IMR-90 (cell line): ENCODE measurements at places on chromosomes 13 and 19. TPM values are rescaled to one million over a fixed set of nuclear protein-coding genes. Genes with fewer than 3 reads are reported as not detected.
A peak's percentile ranks its signal among the peaks of the same experiment; 100 is the strongest.

DNA sequence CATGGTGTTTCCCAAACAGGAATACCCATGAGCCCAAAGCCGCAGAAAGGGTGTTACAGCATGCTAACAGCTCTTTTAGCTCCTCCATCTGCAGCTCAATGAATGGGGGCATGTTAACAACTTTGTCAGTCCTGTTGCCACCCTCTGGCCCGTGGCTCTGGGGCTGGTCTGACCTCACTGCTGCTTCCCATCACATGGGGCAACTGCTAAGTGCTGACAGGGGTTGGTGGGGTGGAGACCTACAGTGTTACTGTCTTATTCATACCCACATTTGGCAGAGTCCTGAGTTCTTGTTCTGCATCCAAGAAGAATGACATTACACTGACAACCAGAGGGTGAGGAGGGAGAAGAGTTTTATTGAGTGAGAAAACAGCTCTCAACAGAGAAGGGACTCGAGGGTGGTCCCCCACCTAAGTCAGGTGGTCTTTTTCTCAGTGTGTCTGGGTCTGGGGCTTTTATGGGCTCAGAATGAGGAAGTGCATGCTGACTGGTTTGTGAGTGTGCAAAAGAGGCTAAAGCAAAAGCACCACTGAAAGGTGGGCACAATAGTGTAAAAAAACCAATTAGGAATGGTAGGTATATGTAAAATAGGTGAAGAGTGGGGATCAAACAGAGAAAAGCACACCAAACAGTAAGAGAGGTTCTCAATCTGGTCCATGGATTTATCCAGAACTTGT is 1952.0 kb upstream of the PCDH20 start:
- DNase-seq, result no peak
- H3K4me1 ChIP-seq, result no peaks in the 10 kb centered on the region
- no peak overlapping the region for H3K27ac ChIP-seq
- H3K4me3 ChIP-seq, result no peak overlapping the region

The IZUMO2 gene
- not detected in 2 replicates for total RNA-seq

- peaks cover 35% of the 10 kb centered on the region for H3K36me3 ChIP-seq
- no peaks in the 10 kb centered on the region for H3K27me3 ChIP-seq
- DNase-seq, result no peak
- H3K4me1 ChIP-seq, result peaks cover 39% of the 10 kb centered on the region
- no peak overlapping the region for H3K4me3 ChIP-seq
- peak overlapping the region; percentile 87 for H3K27ac ChIP-seq
Observed at GRCh38 chr19:8460516-8461298, 15.9 kb downstream of the HNRNPM start.

The GFY gene
- not detected in 2 replicates for total RNA-seq

GRCh38 chr13:110628952-110629701 is 13.8 kb downstream of the NAXD start:
- H3K4me3 ChIP-seq, result no peak overlapping the region
- H3K27me3 ChIP-seq, result no peaks in the 10 kb centered on the region
- no peak overlapping the region for H3K27ac ChIP-seq
- H3K4me1 ChIP-seq, result peaks cover 2% of the 10 kb centered on the region; the same call in 1 of the 2 replicates
- no peak for DNase-seq
- H3K36me3 ChIP-seq, result peaks cover 43% of the 10 kb centered on the region

The ZNF772 gene
- 25.6 and 33.0 TPM in 2 replicates for total RNA-seq

DNA sequence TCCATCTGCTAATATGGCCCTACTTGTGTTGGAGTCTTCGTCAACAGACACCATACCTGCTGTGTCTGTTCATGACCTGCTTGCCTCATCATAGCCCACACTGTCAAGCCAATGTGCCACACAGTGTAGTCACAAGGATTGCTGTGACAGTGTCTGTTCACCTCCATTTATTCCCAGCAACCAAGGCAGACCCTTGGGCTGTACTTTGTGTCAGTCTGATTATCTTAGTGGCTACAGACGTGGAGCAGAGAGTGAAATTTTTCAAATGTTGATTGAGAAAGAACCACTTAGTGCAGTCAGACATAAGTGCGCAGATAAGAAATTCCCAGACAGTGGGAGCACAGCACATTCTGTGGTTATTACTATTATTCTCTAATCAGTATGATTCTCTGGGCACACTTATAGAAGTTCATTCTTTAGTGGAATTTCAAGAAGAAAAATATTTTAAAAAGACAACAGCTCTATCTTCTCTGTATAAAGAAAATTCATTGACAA is 184.6 kb downstream of the GPC6 start:
- H3K27me3 ChIP-seq, result no peaks in the 10 kb centered on the region
- H3K36me3 ChIP-seq, result no peaks in the 10 kb centered on the region
- no peak overlapping the region for H3K27ac ChIP-seq

- H3K27me3 ChIP-seq, result no peaks in the 10 kb centered on the region
- no peak for DNase-seq
- no peaks in the 10 kb centered on the region for H3K4me1 ChIP-seq
Observed at GRCh38 chr19:9729162-9729561, 39.4 kb downstream of the ZNF846 start.

GRCh38 chr19:14198384-14199376 is 7.3 kb downstream of the ADGRL1 start:
- H3K27me3 ChIP-seq, result peaks cover 10% of the 10 kb centered on the region
- H3K27ac ChIP-seq, result no peak overlapping the region
- H3K4me1 ChIP-seq, result no peaks in the 10 kb centered on the region
- H3K4me3 ChIP-seq, result no peak overlapping the region

DNA sequence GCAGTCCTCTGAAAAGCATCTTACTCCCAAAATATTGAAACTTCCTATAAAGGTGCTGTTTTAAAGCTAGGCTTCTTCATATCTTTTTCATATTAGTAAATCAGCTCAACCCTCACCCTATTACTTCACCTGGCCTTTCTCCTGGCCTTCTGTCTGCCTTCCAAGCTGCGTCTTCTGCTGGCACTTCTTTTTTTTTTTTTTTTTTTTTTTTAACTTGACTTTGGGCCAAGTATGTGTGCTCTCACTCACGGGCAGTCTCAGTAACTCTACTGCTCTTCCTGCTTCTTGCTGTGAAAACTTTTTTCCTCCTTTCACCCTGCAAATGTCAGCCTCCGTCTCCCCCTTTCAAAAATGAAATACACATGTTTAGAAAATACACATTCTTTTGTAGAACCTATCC is 41.2 kb upstream of the KCTD4 start:
- peak; percentile 53 for DNase-seq

GRCh38 chr19:58091251-58091995 is 6.6 kb downstream of the ZSCAN18 start:
- no peaks in the 10 kb centered on the region for H3K4me1 ChIP-seq
- peaks cover 21% of the 10 kb centered on the region for H3K36me3 ChIP-seq
- no peaks in the 10 kb centered on the region for H3K27me3 ChIP-seq
- no peak overlapping the region for H3K27ac ChIP-seq
- H3K4me3 ChIP-seq, result no peak overlapping the region

The KCNN4 gene
- 0.54 and 0.83 TPM in 2 replicates for total RNA-seq

The ZNF699 gene
- total RNA-seq, result 7.2 and 7.3 TPM in 2 replicates

- no peak overlapping the region for H3K4me3 ChIP-seq
- peaks cover 7% of the 10 kb centered on the region; the same call in 1 of the 2 replicates for H3K4me1 ChIP-seq
- no peaks in the 10 kb centered on the region; the same call in 1 of the 2 replicates for H3K36me3 ChIP-seq
- H3K27me3 ChIP-seq, result no peaks in the 10 kb centered on the region
Observed at GRCh38 chr13:37665420-37665819, 66.9 kb upstream of the POSTN start.

DNA sequence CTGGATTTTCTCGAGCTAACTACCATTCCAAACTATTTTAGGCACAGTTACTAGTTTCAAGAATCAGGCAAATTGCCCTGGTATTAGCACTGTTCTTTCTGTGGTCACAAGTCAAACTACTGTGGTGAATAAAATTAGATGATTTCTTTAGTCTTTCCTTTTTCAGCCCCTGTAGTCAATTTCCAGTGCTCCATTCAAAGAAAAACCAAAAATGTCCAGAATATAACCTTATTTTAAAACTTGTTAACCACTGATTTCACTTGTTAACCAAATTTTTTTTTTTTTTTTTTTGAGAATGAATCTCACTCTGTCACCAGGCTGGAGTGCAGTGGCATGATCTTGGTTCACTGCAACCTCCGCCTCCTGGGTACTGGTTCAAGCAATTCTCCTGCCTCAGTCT is 50.6 kb upstream of the USPL1 start:
- H3K27me3 ChIP-seq, result no peaks in the 10 kb centered on the region
- no peak overlapping the region for H3K4me3 ChIP-seq
- no peaks in the 10 kb centered on the region for H3K36me3 ChIP-seq
- H3K4me1 ChIP-seq, result peaks cover 2% of the 10 kb centered on the region; the same call in 1 of the 2 replicates
- H3K27ac ChIP-seq, result no peak overlapping the region

The GAPDHS gene
- not detected in 2 replicates for total RNA-seq

DNA sequence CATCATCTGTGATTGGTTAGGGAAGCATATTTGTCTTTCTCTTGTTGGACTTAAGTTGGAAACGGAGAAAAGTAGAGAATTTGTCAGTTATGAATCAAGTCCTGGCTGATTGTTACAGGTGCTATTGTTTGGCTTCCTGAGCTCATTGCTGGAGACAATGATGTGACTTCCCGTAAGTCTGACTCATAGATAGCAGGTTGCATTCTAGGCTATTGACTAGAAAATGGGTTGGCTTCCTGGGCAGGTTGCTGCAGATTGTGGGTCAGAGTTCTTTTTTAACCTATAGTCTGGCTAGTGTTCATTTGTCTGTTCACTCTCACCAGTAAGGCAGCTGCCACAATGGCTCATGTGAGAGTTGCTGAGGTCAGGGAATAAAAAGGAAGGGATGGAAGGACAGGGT is 101.5 kb downstream of the CCNA1 start:
- H3K4me3 ChIP-seq, result no peak overlapping the region
- no peak overlapping the region for H3K27ac ChIP-seq
- H3K4me1 ChIP-seq, result no peaks in the 10 kb centered on the region
- DNase-seq, result no peak
- H3K36me3 ChIP-seq, result no peaks in the 10 kb centered on the region

DNA sequence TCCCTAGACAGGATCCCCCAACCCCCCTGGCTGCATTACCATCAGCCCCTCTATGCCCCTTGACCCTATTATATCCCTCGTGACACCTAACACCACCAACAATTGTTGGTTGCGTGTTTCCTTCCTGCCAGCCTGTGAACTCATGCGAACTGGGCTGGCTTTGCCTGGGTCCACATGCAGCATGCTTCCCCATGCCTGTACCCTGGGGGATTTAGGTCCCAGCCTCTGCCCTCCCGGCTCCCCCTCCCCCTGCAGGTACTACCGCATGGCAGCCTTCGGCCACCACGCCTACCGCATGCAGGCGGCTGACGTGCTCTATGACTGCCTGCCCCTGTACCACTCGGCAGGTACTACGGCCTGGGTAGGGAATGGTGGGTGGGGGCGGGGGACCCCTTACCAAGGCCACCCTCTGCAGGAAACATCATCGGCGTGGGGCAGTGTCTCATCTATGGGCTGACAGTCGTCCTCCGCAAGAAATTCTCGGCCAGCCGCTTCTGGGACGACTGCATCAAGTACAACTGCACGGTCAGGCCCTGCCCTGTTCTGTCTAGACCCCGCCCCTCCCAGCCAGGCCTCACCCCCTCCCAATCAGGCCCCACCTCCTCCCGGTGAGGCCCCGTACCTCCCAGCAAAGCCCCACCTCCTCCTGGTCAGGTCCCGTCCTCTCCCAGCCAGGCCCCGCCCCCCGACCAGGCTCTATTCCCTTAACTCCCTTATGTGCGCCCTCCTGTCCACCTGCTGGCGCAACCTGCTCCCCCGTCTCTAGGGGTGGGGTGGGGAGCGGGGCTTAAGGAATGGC is 18.5 kb downstream of the SLC27A1 start:
- no peak overlapping the region for H3K27ac ChIP-seq
- H3K4me1 ChIP-seq, result no peaks in the 10 kb centered on the region; the same call in 1 of the 2 replicates
- no peaks in the 10 kb centered on the region for H3K27me3 ChIP-seq
- DNase-seq, result no peak

DNA sequence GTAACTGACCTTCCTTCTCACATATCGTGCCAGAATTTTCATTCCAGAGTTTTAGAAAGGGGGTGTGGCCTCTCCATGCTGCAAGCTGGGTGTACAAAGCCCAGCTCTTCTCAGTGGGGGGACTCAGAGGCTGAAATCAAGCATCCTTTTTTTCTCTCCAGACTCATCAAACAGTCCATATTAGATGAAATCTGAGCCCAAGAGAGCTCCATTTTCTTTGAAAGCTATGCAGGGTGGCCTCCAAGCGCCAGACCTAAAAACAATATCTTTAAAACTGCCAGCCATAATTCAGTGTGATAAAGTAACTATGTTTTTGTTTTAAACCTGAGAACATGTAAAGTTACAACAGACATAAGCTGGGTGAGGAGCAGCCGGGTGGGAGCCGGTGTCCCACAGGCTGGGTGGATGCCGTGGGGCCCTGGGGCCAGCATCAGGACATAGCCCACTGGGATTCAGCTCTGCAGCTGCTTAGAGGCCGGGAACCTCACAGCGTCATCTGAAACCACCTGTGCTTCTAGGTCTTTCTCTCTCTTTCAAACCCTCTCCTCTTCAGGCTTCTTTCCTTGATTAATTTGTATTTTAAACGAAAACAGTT is 249.2 kb downstream of the ZNF536 start:
- no peak overlapping the region for H3K27ac ChIP-seq
- no peaks in the 10 kb centered on the region for H3K36me3 ChIP-seq
- no peaks in the 10 kb centered on the region for H3K4me1 ChIP-seq
- DNase-seq, result no peak

- no peaks in the 10 kb centered on the region for H3K4me1 ChIP-seq
- no peak overlapping the region for H3K4me3 ChIP-seq
- peak; percentile 59 for DNase-seq
- H3K36me3 ChIP-seq, result no peaks in the 10 kb centered on the region
- H3K27me3 ChIP-seq, result peaks cover 2% of the 10 kb centered on the region; the same call in 1 of the 2 replicates
Observed at GRCh38 chr13:39253774-39254173, 215.5 kb downstream of the NHLRC3 start.

The LCP1 gene
- total RNA-seq, result not detected in 2 replicates

The RYR1 gene
- total RNA-seq, result under 0.01 TPM in 1 of 2 replicates, not detected in the other

- H3K27ac ChIP-seq, result no peak overlapping the region; the same call in 1 of the 2 replicates
- H3K4me3 ChIP-seq, result no peak overlapping the region
- H3K27me3 ChIP-seq, result no peaks in the 10 kb centered on the region
- peaks cover 41% of the 10 kb centered on the region for H3K36me3 ChIP-seq
- H3K4me1 ChIP-seq, result peaks cover 8% of the 10 kb centered on the region
Observed at GRCh38 chr19:45613926-45614725, 12.1 kb upstream of the GPR4 start.

DNA sequence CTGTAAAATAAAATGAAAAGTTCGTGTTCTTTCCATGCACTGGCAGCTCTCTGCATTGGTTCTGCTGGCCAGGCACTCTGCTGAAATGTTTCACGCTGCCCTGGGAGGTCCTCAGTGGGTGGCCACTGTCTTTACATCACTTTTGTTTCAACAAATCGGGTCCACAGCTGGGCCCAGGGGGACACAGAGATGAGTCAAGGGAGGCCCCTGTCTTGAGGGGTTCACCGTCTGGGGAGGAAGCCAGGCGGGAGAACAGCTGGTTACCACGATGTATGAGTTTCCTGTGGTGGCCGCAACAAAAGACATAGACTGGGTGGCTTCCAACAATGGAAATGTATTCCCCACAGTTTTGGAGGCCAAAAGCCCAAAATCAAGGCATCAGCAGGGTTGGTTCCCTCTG is 5.1 kb upstream of the KLF2 start:
- H3K27ac ChIP-seq, result no peak overlapping the region
- H3K36me3 ChIP-seq, result no peaks in the 10 kb centered on the region

The ZNF30 gene
- 2.8 and 2.9 TPM in 2 replicates for total RNA-seq
